ENCODE measurements at places on chromosomes 2 and 18.

DNA sequence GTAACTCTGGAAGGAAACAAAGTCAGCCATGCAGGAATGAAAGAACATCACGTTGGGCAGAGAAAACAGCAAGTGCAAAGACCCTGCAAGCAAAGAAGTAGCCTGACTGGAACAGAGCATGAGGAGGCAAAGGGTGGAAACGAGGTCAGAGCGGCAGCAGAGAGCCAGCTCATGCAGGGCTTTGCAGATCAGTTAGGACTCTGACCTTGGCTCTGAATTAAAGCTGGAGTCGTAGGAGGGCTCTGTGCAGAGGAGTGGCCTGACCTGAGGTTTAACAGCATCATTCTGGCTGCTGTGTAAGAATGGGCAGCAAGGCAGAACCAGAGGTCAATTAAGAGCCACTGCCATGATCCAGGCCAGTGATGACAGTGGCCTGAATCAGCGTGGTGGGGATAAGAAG, 220.7 kb downstream of the PRKCE start:
- no peak for DNase-seq

GRCh38 chr2:228654707-228655106, 473.2 kb upstream of the SPHKAP start:
- no peak for DNase-seq

DNA sequence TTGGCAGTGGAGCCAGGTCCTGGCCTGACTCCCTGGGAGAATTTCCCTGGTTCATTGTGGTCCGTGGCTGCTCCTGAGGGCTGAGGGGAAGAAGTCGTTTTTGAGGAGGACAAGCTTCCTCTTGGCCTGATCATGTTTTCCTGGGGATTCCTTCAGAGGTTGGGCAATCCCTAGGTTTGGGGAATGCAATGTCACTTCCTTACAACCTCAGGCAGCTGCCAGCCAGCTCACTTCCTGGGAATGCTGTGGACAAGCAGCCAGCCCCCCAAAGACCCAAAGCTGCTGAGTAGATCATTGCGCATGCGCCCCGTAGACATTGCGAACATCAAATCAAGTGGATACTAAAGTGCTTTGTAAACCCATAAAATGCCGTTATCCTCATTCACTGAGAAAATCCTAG, 7.7 kb upstream of the DNMT3A start:
- no peak for DNase-seq

DNA sequence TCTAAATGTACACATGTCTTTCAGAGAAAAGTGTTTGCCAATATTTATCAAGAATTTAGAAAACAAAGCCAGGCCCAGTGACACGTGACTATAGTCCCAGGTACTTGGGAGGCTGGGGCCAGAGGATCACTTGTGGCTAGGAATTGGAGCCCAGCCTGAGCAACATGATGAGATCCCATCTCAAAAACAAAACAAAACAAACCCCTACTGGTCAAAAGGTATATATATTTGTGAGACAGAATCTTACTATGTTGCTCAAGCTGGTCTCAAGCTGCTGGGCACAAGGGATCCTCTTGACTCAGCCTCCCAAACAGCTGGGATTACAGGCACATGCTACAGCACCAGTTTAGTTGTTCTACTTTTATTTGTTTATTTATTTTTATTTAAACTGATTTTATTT, 79.2 kb downstream of the ZDBF2 start:
- no peak for DNase-seq

DNA sequence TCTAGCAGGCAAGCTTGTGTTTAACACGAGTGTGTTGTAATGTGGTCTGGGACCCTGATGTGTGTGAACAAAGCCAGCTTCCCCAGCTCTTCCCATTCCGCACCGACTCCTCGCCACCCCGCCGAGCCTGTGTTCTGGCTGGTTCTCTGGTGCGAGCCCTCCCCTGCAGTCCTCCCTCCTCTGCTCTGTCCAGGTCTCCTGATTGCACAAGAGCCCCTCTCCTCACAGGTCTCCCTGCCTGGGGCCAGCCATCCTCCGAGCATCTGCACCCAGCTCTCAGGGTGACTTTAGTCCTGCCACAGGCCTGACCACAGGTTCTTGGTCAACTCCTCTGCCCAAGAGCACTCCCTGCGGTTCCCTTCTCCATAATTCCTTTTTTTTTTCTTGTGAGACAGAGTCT, 13.2 kb downstream of the SLC66A3 start:
- no peak for DNase-seq

- no peak for DNase-seq
Measured at GRCh38 chr18:68721681-68722583, 7.0 kb upstream of the TMX3 start.

GRCh38 chr2:12587729-12588522, 128.8 kb upstream of the TRIB2 start:
- DNase-seq, result no peak

DNA sequence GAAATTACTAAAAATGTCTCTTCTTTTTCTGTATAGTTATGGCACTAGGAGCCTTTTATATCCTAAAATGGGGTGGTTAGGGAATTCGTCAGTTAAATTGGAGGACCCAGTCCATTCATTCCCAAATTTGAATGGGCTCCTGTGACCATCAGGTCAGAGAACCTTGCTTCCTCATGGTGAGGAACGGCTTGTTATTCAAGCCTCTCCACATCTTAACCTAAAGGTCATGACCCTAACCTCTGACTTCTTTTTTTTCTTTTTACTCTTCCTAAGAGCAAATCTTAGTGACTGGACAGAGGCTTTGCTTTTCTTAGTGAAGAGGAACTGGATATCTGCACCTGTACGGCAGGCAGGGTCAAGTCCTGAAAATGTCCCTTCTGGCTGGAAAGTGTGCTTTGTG, 53.1 kb downstream of the GREB1L start:
- DNase-seq, result no peak

- no peak for DNase-seq
Measured at GRCh38 chr2:119441376-119442225, 9.9 kb downstream of the TMEM37 start.

DNA sequence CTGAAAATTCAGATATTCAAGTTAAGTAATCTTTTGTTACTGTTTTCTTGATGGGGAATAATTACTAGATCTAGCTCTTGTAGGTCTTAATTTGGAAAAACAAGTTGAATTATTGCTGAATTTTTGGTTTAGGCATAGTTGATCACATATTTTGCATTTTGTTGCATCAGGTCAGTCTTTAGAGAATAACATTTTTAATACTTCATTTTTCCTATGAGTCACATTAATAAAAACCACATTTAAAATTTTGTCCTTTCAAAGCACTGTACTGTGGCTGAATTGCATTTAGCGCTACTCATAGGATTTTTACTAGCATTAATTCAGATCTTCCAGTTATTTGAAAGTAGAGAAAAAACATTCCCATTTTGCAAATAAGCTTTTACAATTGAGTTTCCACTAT, 23.2 kb downstream of the MAP4K4 start:
- no peak for DNase-seq

DNA sequence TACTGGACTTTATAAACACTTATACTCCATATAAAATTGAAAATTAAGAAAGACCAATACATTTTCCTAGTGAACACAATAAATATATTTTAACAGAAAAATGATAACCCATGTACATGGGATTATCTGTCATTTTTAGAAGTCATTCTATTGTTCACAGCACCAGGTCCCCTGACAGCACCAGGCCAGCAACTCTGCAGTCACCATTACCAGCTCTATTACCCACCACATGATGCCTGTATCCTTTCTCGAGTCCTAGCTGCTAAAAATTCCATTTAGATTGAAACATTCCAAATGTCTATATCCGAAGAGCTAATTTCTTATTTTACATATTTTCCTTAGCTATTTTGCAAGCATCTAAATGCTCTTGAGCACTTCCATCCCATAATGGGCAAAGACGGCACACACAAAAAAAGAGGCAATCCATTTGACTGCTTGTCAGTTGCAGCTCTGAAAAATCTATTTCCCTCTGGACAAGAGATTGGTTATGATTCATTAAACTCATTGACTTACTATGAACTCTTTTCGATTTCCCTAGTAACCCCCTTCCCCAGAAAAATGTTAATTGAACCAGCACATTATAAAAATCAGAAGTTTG, 336.9 kb downstream of the RIT2 start:
- DNase-seq, result no peak

DNA sequence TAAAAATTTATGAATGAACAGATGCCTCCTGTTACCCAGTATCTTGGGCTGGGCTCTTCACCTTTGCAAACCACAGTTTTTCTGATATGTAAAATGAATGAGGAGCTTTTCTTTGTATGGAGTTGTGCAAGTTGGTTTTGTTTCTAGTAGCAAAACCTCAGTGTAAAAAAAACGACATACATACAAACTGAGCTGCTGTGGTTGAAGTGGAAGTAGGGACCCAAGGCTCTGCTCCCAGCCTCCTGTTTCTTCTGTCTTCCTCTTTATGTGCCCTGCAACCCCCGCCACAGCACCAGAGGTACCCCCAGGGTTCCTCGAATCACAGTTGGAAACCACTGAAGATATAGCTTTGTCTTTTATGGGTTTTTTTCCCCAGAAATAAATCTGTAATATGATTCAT, 118.1 kb downstream of the MYO1B start:
- DNase-seq, result no peak

DNA sequence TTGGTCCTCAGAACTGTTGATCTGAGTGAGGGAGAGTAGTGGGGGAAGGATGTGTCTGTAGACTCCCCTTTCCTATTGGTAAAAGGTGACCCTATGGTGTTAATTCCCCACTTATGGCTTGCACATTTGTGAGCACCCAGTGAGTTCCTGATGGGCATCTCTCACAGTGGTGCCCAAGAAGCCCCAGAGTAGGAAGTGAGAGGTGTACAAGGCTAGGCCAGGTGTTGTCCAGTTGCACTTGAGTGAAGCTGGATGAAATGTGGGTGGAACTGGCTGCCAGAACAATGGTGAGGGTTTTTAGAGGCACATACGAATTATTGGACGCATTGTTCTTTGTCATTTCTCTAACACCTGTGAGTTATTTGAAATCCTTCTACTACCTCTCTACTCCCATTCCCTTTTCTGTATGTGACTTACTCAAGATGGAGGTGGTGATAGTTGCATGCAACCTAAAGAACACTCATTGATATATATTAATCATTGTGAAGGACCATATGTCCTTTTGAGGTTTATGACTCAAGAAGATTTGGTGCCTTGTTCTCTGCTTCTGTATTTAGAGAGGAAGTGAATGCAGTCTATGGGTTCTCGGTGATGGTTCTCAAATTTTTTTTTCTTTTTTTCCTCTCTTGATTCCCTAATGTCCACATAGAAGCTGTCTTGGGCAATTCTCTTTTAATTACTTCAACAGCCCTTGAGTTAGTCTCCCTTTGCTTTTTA, 162.7 kb downstream of the FSHR start:
- peak; percentile 9 for DNase-seq

- no peak for DNase-seq
Measured at GRCh38 chr2:82027921-82028615, 1723.5 kb upstream of the LRRTM1 start.

- peak; percentile 53 for DNase-seq
Measured at GRCh38 chr18:61333271-61333745, at the start of gene CDH20. CDH20 (plus strand) TSS chr18:61333430.

- DNase-seq, result no peak
Measured at GRCh38 chr2:60490441-60490840, 63.0 kb downstream of the BCL11A start.

GRCh38 chr2:238032755-238033337, 28.0 kb upstream of the SCLY start:
- DNase-seq, result no peak

- DNase-seq, result no peak
Measured at GRCh38 chr2:232519581-232520438, at the start of gene PRSS56. PRSS56 (plus strand) TSS chr2:232520388; CDS start chr2:232520599, 211 bp downstream.

DNA sequence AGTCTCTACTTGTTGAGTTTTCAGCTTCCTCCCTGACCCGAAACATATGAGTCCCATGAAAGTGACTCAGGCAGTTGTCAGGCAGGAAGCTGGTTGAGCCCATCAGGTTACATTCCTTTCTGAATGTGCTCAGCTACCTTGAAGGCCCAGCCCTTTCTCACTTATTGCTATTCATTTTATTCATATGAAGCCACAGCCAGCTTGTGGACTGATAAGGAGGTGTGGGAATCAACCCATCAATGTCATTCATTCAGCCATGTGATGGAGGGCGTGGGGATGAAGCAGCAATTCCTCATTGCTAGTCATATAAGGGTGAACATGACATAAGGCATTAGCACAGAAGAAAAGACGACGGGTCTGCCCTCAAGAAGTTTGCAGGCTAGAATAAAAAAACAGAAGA, 5.3 kb upstream of the VPS4B start:
- DNase-seq, result peak; percentile 35

GRCh38 chr2:80852808-80853139, 548.2 kb upstream of the LRRTM1 start:
- peak; percentile 41 for DNase-seq

GRCh38 chr2:117956036-117956796, 57.7 kb downstream of the CCDC93 start:
- no peak for DNase-seq

- DNase-seq, result no peak
Measured at GRCh38 chr2:28117104-28117596, 226.6 kb downstream of the BABAM2 start.

GRCh38 chr2:55047677-55048299, 2.5 kb downstream of the RTN4 start:
- DNase-seq, result no peak

DNA sequence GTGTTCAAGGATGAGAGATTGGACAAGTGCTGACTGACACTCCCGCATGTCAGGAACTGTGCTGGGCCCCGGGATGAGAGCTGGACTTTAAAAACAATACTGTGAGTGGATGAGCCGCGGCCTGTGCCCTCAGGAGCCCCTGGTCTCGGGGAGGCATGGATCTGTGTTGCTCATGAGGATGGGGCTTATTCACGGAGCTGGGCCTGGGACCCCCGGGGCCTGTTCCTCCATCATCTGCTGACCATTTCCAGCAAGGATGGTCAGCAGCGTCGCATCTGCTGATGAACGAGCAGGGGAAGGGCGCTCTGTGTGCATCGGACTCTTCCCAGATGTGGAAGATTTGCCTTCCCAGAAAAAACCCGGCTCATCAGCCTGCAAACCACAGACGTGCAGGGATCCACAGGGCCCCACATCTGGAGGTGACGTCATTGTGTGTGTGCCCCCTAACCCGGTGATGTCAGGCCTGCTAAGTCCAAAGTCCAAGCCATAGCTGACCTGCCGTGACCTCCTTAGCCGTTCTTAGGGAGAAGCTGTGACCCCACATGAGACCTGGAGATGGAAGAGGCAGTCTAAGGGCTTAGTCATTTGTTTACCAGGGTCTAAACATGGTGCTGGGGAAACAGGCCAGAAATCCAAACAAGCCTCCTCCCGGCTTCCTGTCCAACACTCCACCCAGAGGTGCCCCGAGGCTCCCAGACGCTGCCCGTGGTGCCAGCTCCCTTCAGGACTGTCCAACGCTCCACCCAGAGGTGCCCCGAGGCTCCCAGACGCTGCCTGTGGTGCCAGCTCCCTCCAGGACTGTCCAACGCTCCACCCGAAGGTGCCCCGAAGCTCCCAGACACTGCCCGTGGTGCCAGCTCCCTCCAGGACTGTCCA, 143.9 kb downstream of the PXDN start:
- no peak for DNase-seq

DNA sequence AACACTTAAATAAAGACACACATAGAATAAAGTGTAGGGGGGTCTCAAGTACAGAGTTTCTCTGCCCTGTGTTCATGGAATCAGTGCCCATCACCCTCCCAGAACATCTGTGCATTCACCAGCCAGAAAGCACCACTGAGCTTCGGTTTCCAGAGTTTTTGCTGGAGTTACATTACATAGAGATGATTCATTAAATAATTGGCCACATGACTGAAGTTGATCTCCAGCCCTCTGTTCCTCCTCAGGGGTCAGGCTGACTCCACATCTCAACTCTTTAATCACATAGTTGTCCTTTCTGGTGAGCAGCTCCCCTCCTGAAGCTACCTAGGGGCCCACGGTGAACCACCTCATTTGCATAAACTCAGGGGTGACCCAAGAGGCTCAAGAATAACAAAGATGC, 129.8 kb downstream of the METTL4 start:
- DNase-seq, result no peak

Measured in iPS-NIHi11 (cell line).